ENCODE measurements at places on chromosomes 11 and 22.

DNA sequence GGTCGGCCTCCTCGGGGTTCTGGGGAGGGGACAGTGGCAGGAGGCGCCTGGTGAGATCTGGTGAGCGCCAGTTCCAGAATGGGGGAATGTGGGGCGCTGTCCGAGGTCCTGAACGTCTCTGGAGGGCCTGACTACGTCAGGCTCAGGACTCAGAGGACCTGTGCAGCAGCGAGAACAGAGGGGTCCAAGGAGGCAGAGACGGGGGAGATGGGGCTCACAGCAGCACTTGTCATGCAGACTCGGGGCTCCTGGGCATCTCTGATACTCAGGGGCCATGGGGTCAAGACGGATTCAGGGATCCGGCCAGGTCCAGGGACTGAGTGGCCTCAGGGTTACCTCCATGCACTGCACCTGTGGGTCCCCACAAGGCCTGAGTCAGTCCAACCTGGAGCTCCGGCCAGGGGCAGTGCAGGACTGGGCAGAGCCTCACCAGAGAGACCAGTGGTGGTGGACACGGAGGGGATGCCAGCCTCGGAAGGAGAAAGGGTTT is 92.2 kb downstream of the BRD1 start:
- no peak for DNase-seq

- DNase-seq: no peak
Observed at GRCh38 chr11:76362716-76363115, 18.2 kb downstream of the THAP12 start.

DNA sequence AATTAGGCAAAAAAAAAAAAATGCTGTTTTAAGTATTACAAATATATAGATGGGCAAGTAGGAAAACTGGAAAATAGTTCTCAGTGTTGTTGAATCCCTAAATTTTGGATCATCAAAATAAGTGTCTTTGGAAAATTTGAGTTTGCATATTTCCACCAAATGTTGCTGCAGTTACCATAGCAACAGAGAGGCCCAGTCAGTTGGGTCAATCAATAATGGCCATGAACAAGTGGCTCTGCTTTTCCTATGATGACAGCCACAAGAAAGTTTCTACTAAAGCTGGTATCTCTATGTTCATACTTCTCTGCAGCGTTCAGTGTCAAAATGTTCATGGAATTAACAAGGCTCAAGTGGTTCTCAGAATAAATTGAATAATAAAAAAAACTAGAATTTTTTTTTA is 79.1 kb downstream of the SERGEF start:
- DNase-seq: no peak

DNA sequence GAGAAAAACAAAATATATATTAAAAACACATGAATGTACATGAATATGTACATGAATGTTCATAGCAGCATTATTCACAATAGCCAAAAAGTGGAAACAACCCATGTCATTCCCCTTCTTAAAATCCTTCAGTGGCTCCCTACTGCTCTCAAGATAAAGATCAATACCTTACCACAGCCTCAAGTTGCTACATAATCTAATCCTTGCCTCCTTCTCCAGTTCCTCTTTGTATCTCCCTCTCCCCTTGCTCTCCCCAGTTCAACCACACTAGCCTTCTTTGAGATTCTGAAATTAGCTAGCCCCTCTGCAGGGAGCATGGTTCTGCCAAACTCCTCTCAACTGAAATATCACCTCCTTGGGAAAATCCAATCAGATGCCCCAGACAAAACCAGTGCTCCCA is 28.1 kb downstream of the MTMR2 start:
- no peak for DNase-seq

DNA sequence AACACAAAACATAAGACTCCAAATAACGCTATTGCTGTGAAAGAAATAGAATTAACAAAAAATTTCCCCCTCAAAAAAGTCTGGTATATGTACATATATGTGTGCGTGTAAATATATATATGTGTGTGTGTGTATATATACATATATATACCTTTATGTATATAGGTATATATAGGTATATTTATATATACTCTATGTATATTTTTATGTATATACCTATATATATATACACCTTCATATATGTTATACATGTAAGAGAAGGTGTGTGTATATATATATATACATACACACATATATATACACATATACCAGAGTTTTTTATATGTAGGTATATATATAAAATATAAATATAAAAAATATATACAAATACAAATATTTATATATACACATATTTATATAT is 199.2 kb downstream of the RAB38 start:
- no peak for DNase-seq

- DNase-seq: no peak
Observed at GRCh38 chr22:41913040-41913719, 1.7 kb downstream of the SHISA8 start.

- no peak for DNase-seq
Observed at GRCh38 chr11:914747-915501, 4.3 kb upstream of the CHID1 start.

DNA sequence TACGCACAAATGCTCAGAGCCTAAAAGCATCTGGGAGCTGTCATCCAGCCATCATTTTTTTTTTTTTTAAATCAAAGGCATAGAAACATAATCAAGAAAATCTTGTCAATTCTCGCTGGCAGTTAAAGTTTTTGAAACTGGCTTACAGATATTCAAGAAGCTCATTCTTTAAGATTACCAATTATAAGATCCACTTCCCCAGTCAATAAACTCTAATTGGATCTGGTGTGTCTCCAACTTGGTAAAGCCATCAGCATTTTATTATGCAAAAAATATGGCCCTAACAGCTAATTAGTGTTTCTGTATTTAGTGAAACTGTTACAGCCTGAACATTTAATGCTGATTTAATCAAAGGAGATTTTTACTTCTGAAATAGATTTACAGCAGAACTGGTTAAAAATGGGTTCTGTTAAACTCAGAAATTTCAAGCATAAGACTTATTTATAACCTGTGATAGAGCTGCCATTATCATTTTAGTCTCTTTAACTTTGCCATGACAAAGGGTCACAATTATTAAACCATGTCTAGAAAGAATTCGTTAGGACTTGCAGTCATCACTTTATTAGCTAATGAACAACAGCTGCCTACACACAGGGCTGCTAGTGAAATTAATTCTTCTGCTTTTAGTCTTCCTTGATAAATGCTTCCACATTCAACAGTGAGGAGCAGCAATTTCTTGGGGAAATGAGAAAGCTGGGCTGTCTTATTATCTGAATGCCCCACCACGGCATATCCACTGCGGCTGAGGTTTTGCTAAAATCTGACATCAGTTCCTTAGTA is 176.4 kb upstream of the PITPNB start:
- DNase-seq: no peak

DNA sequence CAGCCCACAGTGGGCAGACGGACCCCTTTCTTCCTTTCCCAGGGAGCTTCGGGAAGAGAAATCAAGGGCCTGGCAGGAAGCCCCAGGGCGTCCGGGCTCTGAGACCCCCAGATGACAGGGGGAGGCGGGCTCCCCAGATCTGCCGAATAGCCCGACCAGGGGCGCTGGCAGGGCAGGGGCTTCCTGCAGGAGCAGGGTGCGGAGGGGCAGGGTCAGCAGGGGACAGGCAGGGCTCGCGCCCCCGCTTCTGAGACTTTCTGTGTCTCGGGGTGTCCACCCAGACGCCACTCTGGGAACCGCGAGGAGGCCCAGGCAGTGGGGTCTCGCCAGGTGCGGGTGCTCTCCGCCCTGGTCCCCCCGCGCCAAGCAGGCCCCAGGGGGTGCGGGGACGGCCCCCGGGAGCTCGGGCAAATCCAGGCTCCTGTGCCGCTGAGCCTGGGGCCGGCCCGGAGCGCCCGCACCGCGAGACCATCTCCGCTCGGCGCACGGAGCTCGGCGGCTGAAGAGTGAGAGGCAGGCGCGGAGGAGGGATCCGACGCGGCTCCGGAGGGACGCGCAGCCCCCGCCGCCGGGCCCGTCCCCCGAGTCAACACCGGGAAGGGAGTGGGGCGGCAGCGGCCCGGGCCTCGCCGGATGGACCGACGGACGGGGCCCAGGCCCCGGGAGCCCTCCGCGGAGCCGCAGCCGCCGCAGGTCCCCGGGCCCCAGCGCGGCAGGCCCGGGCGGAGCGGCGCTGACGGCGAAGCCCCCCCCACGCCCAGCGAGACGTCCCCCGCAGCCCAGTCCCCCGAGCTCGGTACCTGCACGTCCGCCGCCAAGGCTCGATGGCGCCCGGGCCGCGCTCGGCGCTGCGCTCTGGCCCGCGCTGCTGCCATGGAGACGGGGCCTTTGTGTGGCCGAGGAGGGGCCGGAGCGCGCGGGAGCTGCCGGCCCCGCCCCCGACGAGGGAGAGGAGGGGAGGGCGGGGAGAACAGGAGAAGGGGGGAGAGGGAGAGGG is at the start of gene PLXNB2:
PLXNB2 (minus strand) TSS at position 894 of the 997 bp plus-strand sequence. CDS start 17,062 bp downstream, outside the sequence.
- no peak for DNase-seq

GRCh38 chr22:21832291-21833290 is 34.9 kb downstream of the MAPK1 start:
- no peak for DNase-seq

DNA sequence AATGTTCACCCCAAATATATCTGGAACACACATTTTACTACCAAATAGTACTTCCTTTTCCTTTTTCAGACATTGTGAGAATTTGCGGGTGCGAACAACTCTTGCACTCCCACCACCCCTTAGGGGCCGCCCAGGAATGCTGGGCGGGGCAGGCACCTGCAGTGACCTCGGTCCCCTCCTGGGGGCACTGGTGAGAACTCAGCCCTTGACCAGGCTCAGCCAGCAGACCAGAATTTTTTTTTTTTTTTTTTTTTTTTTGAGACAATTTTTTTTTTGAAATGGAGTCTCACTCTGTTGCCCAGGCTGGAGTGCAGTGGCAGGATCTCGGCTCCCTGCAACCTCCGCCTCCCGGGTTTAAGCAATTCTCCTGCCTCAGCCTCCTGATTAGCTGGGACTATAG is 75.8 kb downstream of the ARHGAP8 start:
- DNase-seq: no peak

GRCh38 chr11:8127447-8127846 is 41.4 kb downstream of the RIC3 start:
- no peak for DNase-seq

DNA sequence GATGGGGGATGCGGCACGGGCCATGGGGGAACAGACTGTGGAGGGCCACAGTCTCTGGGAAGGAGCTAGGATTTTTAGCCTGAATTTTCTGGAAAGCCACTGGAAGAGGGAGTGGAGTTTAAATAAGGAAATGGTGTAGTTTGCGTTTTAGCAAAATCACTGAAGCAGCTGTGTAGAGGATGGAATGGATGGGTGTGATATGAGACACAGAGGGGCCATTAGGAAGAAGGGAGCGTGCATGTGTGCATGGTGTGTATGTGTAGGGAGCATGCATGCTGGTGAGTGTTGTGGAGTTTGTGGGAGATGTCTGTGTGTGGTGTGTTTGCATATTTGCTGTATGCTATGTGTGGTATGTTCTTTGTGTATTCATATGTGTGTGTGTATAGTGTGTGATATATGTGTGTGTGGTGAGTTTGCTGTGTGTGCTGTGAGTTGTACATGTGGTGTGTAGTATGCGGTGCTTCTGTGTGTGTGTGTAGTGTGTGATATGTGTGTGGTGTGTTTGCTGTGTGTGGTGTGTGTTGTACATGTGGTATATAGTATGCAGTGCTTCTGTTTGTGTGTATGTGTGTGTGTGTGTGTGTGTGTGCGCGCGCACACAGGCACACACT is 67.6 kb downstream of the FBXO7 start:
- no peak for DNase-seq

DNA sequence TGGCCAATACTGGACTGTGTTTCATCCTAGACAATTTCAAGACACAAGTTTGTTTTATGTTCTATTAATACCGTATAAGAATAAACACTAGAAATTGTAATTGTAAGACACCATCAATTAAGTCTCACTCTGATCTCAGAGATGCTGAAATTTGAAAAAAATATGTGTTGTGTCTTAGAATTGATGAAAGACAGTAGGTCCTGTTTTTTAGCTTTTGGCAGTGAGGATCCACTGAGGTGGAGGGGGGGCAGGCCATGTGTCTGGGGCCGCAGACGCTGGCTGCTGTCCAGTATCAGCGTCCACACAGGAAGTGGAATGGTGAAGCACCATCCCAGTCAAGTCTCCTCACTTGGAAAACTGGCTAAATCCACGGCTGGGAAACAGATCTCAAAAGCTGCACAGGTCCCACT is 22.5 kb upstream of the ALG8 start:
- DNase-seq: no peak

GRCh38 chr22:25172153-25172552 is 27.5 kb upstream of the CRYBB3 start:
- DNase-seq: no peak

DNA sequence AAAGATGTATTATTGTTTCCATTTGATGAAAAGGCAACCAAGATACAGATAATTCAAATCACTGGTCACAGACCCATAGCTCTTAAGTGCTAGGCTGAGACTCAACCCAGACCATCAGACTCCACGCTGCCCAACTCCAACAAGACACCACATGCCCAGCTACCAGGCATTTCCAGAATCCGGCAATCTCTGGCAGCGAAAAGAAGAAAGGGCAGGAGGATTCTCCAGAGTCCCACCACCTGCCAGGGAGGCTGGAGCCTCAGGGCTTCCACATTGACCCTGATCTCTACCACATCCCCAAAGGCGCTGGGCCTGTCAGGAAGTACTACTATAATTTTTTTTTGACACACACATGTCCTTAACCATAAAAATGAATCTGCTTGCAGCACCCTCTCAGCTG is 61.4 kb upstream of the ARFGAP3 start:
- no peak for DNase-seq

DNA sequence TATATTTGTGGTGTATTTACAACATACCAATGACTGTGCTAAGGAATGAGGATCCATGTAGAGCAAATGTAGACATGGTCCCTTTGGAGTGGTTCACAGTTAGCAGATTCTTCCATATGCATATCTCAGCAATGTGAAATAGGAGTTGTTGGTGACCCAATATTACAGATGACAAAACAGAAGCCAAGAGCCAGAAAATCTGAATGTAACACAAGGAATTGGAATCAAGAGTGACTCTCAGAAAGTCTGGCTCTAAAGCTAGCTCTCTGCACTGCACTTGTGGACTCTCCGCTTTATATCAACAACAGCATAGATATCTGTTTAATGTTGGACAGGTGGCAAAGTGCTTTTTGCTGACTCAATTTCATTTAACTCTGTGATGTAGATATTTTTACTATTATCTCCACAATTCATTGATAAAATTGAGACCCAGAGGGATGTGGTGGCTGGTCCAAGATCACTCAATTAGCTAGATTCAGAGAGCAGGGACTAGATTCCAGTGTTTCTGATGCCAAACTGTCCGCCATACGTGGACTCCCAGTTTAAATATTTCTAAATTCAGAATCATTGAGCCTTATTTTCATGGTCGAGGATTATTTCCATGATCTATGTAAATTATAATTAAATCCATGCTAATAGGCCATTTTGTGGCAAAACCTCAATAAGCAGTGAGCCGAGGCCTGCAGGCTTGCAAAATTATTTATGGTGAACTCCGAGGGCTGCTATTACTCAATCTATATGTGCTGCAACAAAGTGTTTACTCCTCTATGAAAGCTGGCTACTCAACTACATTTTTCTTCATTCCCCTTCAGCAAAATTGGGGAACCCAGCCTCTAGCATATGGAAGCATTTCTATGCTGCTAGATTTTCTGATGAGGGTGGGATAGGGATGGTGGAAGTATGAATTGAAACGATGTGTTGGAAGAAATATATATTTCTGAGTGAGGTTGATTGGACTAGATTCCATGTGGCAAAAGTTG is 21.1 kb upstream of the TENM4 start:
- no peak for DNase-seq

GRCh38 chr11:130390071-130390758 is 38.2 kb downstream of the ADAMTS8 start:
- no peak for DNase-seq
